NAMALWA (cell line): ENCODE measurements at places on chromosomes 11 and 22.

DNA sequence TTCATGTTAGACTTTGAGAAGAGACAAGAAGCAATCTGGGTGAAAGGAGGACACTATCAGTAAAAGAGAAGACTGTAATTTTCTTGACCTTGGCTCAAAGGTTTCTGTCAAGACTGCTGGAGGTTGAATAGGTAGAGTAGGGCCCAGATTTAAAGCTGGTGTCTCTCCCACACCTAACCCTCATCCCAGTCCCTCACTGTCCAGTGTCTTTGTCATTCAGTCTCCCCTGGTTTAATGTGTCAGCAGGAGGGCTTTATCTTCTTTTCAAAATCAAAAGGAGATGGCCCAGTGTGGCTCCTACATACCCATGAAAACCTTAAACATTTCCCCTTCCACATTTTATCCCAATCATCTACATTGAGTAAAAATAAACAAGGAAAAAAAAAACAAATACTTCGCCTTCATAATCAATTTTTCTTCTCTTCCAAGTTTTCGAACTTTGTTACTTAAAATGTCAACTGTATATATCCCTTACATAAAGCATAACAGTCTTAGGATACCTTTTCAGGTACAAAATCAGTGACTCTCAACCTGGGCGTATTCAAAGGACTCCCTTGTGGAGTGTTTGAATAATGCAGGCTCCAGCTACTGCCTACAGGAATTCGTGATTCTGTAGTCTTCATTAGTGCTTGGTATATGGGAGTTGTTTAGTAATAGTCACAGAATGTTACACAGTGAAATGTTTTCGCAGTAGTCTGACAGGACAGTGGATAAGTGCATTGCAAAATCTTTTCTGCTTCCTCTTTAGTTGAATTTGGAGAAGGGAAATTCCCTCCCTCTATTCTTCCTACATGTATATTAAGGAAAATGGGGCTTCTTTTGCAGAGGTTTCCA is 87.2 kb downstream of the FAT3 start:
- DNase-seq = no peak

- DNase-seq = no peak
Measured at GRCh38 chr11:36454941-36455631, 55.0 kb downstream of the TRAF6 start.

- DNase-seq = no peak
Measured at GRCh38 chr11:74699615-74700396, 31.4 kb downstream of the CHRDL2 start.

DNA sequence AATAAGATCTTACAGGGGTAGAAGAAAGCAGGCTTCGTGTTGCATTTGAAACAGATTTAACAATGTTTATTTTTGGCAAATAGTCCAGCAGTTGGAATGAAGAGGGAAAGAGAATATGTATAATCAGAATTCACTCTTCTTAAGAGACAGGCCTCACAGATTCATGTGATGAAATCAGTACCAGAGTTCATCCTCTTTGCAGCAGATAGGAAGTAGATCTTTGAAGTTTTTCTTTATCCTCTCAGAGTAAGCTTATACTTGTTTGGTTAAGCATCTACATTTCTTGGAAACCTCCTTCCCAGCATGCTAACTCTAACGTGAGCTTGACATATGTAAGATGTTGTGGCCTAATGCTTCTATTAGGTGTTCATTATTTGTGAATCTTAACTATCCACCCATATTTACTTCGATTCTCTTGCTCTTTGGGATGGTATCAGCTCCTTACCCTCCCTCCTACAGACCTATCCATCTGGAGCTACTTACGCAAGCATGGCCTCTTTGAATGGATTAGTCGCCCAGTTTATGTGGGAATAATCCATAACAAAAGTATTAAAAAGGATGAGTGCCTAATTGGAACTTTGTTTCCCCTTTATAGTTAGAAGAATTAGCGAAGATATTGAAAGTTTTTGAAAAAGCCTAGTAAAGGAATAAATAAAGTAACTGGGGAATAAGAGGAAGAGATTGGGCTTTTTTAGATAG is 80.1 kb downstream of the PRMT3 start:
- DNase-seq = no peak

DNA sequence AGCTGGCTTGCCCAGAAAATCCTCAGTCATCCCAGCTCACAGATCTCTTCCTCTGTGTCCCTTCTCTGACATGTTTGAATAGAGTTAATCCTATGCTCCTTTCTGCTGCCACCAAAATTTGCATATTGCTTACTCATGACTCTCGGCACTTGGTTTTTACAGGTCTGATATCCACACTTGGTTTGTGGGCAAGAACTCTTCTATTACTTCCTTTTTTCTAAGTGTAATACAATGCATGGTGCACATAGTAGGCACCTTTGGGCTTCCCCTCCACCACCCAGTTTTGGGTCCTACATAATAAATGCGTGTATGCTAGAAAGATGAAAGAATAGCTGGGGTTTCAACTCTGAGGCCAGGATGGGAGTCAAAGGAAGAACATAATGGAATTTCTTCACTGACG is 69.7 kb upstream of the GRK3 start:
- peak; percentile 6 for DNase-seq

- no peak for DNase-seq
Measured at GRCh38 chr11:13885083-13885482, 77.4 kb upstream of the SPON1 start.

DNA sequence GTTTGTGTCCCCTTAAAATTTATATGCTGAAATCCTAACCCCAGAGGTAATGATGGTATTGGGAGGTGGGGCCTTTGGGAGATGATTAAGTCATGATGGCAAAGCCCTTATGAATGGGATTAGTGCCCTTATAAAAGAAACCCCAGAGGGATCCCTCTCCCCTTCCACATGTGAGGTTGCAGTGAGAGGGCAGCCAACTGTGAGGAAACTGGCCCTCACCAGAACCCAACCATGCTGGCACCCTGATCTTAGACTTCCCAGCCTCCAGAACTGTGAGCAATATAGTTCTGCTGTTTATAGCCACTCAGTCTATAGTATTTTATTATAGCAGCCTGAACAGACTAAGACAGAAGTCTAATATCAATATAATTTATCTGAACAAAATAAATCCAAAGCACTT is 27.1 kb upstream of the RRAS2 start:
- no peak for DNase-seq

- peak; percentile 56 for DNase-seq
Measured at GRCh38 chr11:33542921-33543320, 157.7 kb downstream of the C11orf91 start.

DNA sequence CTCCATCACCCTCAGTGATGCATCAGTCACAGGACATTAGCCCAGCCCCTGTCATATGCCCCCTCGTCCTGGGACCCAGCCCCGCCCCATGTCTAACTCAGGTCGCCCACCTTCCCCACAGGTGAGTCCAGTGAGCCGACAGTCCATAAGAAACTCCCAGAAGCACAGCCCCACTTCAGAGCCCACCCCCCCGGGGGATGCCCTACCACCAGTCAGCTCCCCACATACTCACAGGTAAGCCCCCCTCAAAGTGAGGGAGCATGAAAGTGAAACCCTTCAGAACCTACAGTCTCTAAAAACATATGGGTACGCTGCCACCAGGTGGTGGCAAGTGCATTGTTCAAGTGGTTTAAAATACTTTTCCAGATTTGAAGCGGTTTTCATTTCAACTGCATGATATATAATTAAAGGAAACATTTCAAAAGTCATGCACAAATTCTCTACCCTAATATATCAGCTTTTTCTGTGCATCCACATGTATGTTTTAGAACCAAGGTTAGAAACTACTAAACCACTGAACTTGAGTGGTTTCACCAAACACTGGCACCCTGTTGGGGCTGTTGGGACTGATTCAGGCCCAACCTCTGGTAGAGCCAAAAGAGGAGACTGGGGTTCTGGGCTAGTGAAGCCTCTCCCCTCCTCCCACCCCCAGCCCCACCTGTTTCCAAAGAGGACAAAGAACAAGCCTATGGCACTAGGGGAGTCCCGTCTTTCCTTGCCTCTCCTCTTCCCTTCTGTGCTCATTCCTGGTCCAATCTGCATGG is 17.3 kb downstream of the EPS8L2 start:
- peak; percentile 84 for DNase-seq

GRCh38 chr22:27157666-27158370 is 500.4 kb downstream of the MIAT start:
- DNase-seq = no peak

- DNase-seq = no peak
Measured at GRCh38 chr11:129930743-129931142, 35.4 kb upstream of the NFRKB start.

GRCh38 chr22:39183991-39184585 is 31.6 kb upstream of the CBX7 start:
- no peak for DNase-seq

DNA sequence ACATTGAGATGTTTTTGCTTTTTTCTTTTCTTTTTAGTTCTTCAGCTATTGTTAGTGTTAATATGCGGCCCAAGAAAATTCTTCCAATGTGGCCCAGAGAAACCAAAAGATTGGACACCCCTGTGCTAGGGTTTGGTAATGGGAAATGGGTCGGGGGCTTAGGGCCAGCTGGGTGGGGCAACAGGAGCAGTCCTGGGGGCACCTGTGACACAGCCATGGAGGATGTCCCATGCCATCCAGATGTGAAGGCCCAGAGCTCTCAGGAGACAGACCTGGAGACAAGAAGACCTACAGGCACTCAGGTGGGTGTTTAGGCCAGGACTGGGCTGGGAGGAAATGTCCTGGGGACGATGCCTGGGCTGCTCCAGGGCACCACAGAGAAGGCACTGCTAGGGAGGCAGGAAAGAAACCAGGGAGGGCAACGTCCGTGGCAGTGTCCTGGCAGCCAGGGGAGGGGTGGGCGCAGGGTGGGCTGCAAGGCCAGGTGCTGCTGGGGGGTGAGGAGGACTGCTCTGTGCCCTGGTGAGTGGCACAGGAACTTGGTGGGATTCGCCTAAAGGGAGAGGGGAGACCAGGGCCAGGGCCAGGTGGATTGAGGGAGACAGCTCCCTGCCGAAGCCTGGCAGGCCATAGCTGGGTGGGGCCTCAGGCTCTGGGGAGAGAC is 21.4 kb downstream of the RELT start:
- no peak for DNase-seq

DNA sequence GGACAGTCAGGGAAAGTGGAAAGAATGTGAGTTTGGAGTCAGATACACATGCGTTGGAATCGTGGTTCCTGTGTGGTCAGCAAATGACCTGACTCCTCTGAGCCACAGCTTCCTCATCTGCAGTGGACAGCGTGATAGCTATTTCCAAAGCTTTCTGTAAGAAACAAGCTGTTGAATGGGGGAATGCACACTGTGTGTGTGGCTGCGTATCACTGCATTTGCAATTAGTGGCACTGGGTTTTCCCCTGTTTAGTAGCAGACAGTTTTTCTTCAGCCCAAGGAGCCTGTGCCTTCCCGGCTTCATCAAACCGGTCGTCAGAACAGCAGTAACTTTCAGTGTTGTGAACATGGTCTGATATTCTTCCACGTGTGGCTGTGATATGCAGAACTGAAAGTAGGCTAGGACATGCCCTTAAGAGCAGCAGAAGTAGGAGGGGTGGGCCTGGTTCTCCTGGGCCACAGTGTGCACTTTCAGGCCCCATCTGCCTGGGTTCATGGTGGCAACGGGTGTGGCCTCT is 121.5 kb downstream of the RRAS2 start:
- peak; percentile 75 for DNase-seq

- no peak for DNase-seq
Measured at GRCh38 chr11:105740164-105740903, 130.5 kb downstream of the GRIA4 start.

GRCh38 chr11:117610901-117611300 is 186.1 kb downstream of the DSCAML1 start:
- no peak for DNase-seq

DNA sequence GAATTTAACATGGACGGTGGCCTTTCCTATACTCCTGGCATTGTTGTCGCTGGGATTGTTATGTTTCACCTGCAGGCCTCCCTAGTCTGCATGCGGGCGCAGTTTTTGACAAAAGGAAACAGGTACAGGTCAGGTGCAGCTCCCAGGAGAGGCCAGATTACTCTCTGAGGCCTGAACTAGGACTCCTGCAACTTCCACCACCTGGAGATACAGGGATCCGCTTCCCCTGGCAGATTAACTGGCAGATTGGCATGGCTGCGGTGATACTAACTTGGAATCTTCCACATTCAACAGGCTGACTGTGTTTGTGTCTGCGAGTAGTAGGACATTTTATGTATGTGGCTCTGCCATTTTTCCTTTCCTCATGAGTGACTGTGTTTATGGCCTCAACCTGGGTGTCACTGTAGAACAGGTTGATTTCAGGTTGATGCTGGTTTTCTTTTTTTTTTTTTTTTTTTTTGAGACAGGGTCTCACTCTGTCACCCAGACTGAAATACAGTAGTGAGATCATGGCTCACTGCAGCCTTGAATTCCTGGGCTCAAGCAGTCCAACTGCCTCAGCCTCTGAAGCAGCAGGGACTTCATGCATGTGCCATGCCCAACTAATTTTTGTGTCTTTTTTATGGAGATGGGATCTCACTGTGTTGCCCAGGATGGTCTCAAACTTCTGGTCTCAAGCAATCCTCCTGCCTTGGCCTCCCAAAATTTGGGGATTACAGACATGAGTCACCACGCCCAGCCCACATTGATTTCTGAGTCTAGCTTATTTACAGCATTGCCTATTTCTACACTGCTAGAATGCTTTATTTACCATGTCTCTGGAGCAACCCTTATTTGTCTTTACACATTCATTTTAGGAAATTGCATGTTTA is 1.7 kb upstream of the USP28 start:
- DNase-seq = no peak

DNA sequence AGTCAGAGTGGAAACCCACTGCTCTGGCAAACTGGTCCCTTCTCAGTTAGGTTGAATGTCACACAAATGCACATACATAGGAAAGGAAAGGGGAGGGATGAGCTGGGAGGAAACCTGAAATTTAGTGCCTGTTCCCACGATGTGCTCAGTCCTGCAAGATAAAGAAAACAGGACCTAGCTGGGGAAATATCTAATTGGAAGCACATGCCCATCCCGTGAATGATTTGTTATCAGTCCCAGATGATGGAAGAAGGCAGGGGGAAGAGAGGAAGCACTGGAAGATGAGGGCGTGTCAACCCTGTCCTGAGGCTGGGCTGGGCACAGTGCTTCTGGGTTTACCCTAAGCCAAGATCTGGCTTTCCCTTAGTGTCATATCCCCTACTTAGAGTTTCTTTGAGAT is 173.9 kb downstream of the NAV2 start:
- DNase-seq = no peak

GRCh38 chr11:118635237-118635591 is 27.8 kb downstream of the PHLDB1 start:
- no peak for DNase-seq

DNA sequence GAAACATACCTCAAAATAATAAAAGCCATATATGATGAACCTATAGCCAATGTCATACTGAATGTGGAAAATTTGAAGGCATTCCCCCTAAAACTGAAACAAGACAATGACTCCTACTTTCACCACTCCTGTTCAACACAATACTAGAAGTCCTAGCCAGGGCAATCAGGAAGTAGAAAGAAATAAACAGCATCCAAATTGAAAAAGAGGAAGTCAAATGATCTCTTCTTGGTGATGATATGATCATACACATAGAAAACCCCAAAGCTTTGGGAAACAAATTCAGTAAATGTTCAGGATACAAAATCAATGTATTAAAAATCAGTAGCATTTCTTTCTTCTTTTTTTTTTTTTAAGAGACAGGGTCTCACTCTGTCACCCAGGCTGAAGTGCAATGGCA is 109.9 kb downstream of the DLG2 start:
- DNase-seq = no peak

- DNase-seq = no peak
Measured at GRCh38 chr11:77093987-77094840, 8.4 kb upstream of the OMP start.
